CD4-positive, alpha-beta T cell (primary cell): ENCODE measurements at places on chromosomes 4 and X. TPM values are rescaled to one million over a fixed set of nuclear protein-coding genes. Genes with fewer than 3 reads are reported as not detected.

The RNF175 gene
- total RNA-seq, result 1.8 TPM

DNA sequence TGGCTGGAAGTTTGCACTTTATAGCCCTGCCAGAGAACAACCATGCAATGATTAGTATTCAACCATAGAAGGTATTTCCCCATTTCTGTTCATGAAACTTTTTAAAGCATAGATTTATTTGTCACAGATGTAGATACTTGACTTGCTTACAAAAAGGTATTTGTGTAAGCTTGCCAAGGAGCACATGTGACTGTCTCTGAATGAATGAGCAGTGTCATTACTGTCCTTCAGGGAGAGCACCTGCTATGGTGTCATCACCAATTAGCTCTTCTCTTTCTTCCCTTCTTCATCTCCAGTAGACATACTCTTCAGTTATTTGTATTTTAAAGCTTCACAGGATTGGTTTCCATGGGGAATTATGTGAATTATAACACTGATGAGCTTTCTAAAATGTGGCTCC lies 1064.7 kb upstream of the GRIA3 start:
- H3K4me1 ChIP-seq, result no peaks in the 10 kb centered on the region
- no peak overlapping the region for H3K4me3 ChIP-seq
- no peak overlapping the region for H3K27ac ChIP-seq
- no peaks in the 10 kb centered on the region for H3K27me3 ChIP-seq

DNA sequence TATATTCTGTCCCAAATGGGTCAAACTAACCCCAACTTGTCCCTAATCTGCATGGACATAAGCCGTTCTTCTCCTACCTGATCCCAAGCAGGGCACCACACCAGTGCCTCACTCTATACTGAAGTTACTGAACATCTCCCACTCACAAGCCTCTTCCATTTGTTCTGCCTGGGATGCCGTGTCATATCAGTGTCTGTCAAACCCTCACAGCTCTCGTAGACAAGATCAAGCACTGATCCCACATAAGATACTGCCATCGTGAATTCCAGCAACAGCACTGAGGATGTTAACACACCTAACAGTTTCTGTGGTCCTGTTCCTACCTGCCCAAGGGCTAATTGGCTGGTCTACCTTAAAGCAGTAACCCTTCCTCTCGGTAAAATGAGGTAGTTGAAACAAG lies 162.1 kb downstream of the APBB2 start:
- no peak overlapping the region for H3K27ac ChIP-seq
- no peaks in the 10 kb centered on the region for H3K27me3 ChIP-seq
- no peak overlapping the region for H3K4me3 ChIP-seq
- no peaks in the 10 kb centered on the region for H3K36me3 ChIP-seq
- DNase-seq, result no peak

The F8A3 gene
- total RNA-seq, result 19.9 TPM
